ENCODE measurements at places on chromosomes 7 and 10. TPM values are rescaled to one million over a fixed set of nuclear protein-coding genes. Genes with fewer than 3 reads are reported as not detected.

OPN1SW gene
- not detected for total RNA-seq

SEC23IP gene
- 69.6 TPM for total RNA-seq

VENTX gene
- total RNA-seq, result 0.81 TPM

ATG9B gene
- total RNA-seq, result 0.55 TPM

POU6F2 gene
- total RNA-seq, result 0.39 TPM

ZPBP gene
- 1.2 TPM for total RNA-seq

INSYN2A gene
- total RNA-seq, result 0.31 TPM

FANK1 gene
- 6.3 TPM for total RNA-seq

UBTD1 gene
- total RNA-seq, result 6.2 TPM

SPDYE11 gene
- not detected for total RNA-seq

METTL27 gene
- 14.4 TPM for total RNA-seq

NPTX2 gene
- 12.5 TPM for total RNA-seq

CTBP2 gene
- total RNA-seq, result 94.5 TPM

NXPH1 gene
- total RNA-seq, result not detected

GPRIN2 gene
- total RNA-seq, result 9.4 TPM

HERPUD2 gene
- total RNA-seq, result 36.8 TPM

SMNDC1 gene
- total RNA-seq, result 27.9 TPM
